ENCODE measurements at places on chromosomes 12 and 14. TPM values are rescaled to one million over a fixed set of nuclear protein-coding genes. Genes with fewer than 3 reads are reported as not detected.

- no peak for DNase-seq
These were observed 219.8 kb downstream of the SLC41A2 start for GRCh38 chr12:104738331-104738730.

PGF gene
- total RNA-seq: 6.3 TPM

NPFF gene
- total RNA-seq: 0.59 TPM

CCDC60 gene
- not detected for total RNA-seq

DNA sequence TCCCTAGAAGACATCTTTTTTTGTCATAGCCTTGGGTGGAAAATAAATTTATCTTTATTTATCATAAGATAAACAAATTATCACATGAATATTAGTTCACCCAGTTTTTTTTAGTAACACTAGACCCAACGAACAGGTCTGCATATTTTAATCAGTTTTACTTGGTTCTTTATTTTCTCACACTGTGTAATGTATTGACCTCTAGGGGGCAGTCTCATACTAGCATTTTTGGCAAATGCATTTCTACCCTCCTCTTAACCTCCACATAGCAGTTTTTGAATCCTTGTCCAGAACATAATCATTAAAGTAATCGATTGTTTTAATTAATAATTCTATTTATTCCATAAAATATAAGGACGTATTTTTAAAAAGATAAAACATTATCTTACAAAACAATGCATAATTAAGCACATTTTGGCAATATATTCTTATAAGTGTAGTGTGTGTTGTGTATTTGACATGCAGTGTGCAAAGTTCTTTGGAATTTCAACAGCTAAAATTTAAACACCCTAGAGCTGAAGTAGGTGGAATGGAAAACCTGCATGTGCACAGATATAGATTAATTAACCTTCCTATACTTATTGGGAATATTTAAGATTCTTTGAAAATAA lies 31.6 kb upstream of the PTPRQ start:
- peak; percentile 15 for DNase-seq

DNA sequence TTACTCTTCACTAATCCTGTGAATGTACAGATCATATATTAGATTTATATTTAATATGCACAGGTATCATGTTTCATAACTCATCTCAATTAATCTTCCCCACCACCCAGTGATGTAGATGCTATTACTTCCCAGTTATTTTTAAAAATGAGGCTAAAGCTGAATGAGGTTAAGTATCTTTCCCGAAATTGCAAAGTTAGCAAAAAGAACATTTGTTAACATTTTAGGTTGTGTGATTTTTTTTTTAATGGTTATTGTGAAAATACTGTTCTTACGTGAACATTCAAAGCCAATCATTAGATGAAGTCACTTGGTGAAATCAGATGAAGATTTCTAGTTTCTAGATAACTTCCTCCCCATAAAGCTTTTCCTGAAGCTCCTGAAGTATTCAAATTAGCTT lies 186.9 kb upstream of the PLEKHA5 start:
- DNase-seq: no peak

DNA sequence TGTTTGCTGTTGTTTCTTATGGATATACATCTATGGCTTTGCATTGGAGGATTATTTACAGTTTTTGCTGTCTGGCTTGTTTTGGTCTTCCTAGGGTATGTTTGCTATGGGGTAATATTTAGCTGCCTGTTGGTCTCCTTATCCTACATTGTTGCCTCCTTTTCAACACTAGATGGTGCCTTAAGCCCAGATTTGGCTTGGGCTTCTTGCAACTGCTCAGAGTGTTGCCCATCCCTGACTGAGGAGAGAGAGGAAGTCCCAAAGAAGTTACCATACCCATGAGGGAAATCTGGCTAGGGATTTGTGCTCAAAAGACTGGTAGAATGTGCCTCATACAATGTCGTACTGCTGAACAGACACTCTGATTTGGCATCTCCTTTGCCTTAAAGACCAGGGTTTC lies 94.6 kb upstream of the MUCL1 start:
- DNase-seq: no peak

GRCh38 chr12:10867381-10867780 lies 16.7 kb downstream of the PRH1 start:
- no peak for DNase-seq

GRCh38 chr14:104358528-104359300 lies 220.3 kb downstream of the KIF26A start:
- DNase-seq: no peak

SYCP3 gene
- 0.10 TPM for total RNA-seq

DNA sequence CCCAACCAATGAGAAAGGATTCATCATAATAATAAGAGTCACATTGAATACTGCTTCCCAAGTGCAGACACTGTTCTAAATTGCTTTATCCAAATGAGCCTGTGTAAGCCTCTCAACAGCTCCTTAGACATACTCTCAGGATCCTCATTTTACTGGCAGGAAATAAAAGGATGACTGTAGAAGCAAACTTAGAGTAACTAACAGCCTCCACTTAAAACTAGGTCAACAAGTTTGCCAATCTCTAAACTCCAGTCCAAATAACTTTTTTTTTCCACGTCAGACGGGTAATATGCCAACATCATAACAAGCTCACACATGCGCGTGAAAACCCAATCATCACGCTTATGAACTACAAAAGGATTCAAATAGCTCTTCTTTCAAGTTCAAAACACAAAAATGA lies 15.3 kb upstream of the DPF3 start:
- DNase-seq: no peak

- peak; percentile 80 for DNase-seq
These were observed 682 bp downstream of the KIAA0586 start for GRCh38 chr14:58428118-58428683.

Data from skin of body (tissue), 3 donors.